ENCODE measurements at places on chromosomes 6 and 20. TPM values are rescaled to one million over a fixed set of nuclear protein-coding genes. Genes with fewer than 3 reads are reported as not detected.

DNA sequence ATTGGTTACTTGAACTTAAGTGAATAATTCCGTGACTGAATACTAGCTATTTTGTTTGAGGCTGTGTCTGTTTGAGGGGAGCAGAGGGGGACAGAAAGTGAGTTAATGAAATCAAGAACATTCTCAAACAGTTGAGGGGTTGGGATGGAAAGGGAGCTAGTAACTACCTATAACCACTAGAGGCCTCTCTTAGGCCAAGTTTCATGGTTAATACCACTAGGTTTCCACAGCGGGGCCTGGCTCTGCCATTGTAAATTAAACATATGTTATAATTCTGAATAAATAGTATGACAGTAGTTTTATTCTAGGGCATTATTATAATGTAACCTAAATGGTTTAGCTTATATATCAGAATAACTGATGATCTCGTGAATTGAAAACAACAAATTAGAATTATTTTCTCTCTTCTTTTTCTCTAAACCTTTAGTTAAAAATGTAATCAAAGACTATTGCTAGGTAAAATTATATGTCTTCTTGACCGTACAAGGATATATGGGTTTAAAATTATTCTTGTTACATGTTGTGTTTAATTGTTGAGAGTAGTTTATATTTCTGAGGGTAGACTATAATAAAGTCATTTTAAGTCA is 108.1 kb downstream of the BCKDHB start:
- DNase-seq = peak; percentile 20

Gene SEMG1
- total RNA-seq = not detected

Gene LY6G5C
- 1.6 TPM for total RNA-seq

Gene CASS4
- total RNA-seq = 4.9 TPM

- no peak for DNase-seq
These were observed 78.6 kb downstream of the MDGA1 start for GRCh38 chr6:37618916-37619590.

Gene BFSP1
- not detected for total RNA-seq

GRCh38 chr20:43921227-43921780 is 6.7 kb downstream of the TOX2 start:
- DNase-seq = no peak

GRCh38 chr20:58715801-58716475 is 23.3 kb downstream of the NPEPL1 start:
- peak; percentile 7 for DNase-seq

DNA sequence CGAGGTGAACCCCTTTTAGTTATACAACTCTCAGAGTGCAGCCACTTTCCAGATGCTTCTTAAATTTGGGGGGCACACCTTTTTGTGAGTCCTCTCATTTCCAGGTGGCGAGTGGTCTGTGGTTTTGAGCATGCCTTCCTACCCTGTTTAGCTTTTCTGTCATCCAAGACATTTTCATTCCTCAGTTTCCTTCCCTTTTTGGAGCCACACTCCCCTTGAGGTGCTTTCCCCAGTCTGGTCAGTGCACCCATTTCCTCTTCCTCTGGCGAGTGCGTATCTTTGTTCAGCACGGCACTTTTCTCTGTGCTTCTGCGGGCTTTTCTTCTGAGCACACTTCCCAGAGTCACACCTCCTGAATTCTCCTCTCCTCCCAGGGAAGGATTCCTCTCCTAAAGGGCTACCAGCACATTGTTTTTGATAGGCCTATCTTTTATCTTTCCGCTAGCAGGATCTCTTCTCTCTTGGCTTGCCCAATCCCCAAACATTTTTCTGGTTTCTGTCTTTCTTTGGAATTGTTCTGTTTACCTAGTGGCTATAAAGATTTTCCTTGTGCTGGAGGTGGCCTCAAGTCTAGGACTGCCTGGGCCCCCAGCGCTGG is 1.4 kb downstream of the PHF20 start:
- no peak for DNase-seq

Gene RTF2
- total RNA-seq = 199 TPM

GRCh38 chr20:53186635-53187034 is 214.5 kb downstream of the TSHZ2 start:
- DNase-seq = no peak

Gene DSN1
- 66.6 TPM for total RNA-seq

Gene FNDC1
- total RNA-seq = not detected

GRCh38 chr6:21663966-21664313 is 70.4 kb downstream of the SOX4 start:
- DNase-seq = no peak

Gene SMOC2
- total RNA-seq = not detected

- DNase-seq = no peak
These were observed 1034.4 kb downstream of the EYS start for GRCh38 chr6:64672651-64673050.

DNA sequence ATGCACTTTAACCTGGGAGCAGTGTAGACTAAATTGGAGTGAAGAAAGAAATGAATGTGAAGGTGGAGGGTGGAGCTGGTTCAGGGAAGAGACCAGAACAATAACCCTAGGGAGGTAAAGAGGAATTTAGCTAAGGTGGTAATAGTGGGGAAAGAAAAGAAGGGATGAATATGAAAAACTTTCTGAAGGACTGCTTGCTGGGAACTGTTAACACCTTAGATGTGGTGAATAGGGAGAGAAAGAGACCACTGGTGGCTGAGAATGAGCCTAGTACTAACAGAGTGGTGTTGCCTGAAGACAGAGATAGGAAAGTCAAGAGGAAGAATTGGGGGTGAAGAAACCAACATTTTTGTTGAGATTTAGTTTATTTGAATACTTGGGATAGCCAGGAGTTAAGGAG is 78.4 kb upstream of the HS3ST5 start:
- DNase-seq = no peak

- no peak for DNase-seq
These were observed 68.7 kb upstream of the KCNG1 start for GRCh38 chr20:51091406-51092195.

- peak; percentile 56 for DNase-seq
These were observed 9.6 kb upstream of the LBP start for GRCh38 chr20:38336726-38337125.

DNA sequence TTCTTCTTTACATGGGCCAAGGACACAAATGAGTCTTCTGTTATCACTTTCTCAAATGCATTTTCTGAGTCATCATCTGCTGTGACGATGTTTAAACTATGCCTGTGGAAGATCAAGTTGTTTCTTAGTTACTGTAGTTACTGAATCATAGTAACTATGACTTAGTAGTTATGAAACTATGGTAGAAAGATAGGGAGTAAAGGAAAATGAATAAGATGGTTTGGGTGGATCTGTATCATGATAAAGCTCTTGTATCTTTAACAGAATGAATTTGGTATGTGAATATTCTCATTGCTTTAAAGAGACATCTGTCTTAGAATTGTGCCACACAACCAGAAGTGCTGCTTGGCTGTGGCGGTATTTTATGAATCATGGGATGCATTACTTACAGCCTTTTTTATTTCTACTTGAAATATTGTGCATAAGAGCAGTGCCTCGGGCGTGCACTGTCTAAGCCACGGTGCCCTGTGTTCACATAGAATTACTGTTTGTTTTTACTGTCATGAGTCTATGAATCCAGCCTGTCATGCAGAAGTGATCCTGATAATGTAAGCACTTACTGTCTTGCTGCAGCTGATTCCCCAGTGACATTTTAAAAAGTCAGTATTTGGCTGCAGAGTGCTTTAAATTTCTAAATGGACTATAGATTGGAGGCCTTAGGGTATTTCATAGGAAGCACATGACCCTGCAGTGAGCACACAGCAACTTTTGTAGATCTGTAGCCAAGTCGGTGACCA is 215.2 kb downstream of the TMEM242 start:
- no peak for DNase-seq

DNA sequence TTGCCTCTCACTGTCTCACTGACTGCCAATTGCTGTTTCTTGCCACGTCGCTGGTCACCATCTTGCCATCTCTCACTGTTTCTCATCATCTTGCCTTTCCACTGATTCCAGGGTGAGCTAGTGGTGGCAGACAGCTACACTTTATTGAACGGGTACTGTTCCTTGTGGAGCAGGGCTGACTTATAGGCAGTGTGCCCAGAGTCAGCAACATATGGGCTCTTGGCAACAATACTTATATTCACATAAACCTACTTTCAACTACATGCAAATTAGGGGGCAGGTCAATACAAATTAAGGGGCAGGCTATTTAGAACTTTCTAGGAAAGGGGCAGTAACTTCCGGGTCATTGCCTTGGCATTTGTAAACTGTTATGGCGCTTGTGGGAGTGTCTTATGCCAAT is 186.2 kb upstream of the SYNDIG1 start:
- no peak for DNase-seq

DNA sequence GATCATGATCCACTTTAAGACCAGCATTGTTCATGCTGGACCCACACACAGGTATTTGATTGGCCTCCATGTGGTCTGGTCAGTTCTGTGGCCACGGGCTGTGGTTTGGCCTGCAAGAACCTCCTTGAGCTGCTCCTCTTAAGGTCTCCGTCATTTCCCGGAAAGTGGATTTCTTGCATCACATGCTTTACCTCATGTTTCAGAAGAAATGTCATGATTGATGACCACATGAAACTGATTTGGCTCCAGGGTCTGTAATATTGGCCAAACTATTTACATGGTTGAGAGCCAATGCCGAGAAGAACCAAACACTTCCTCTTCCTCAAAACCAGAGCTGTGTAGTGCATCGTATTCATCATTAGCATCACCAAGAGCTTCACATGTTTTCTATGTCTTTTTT is 13.2 kb upstream of the RSPH3 start:
- no peak for DNase-seq

DNA sequence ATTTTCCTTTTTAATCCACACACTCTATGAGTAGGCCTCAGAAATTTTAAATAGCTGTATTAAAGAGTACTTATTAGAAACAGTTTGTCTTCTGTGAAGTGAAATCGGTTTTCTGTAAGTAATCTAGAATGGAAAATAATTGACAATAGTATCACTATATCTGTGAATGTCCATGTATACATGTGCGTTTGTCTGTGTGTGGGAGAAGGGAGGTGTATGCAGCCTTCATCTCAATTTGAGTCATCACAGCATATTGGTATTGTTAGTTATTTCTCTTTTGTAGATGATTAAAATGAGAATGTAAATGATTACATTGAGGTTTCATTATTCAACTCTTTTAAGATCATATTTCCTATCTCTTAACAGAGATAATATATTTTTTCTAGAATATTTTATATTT is 206.0 kb downstream of the EYS start:
- DNase-seq = no peak

- no peak for DNase-seq
These were observed 47.3 kb downstream of the STAU1 start for GRCh38 chr20:49140834-49141233.

DNA sequence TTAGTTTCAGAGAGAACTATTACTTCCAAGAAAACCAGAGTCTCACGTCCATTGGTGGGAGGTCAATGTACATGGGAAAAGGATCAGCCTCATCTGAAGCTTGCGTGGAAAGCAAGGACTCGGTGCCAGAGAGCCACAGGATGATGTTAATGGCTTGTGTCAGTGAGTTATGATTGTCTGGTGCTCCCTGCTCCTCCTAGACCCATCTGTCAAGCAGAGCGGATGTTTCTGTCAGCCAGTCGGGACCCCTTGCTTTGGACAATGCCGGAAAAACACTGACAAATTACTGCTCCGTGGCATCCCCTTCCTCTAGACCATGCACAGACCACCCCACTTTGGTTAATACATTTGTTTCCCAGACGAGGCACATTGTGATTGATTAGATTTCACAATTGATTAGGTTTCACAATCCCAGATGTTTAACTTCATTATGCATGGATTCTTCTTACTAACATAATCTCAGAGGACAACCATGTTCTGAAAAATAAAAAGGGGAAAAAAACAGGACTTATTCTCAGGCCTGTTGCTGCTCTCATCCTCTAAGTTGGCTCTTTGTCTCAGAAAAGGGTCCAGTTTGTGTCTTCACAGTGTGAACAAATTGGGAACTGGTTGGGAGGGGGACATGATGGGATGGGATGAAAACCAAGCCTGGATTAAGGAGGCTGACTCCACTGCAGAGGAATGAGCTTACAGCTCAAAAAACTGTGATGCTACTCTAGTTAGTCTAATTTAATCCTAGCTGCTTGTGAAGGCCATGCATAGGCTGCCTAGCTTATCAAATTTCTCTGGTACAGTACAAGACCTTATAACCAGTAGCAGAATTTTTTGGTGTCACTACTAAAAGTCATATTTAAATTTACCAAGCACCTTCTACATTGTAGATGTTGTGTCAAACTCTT is 51.9 kb downstream of the UNC5CL start:
- no peak for DNase-seq

Gene FYN
- total RNA-seq = 67.1 TPM

DNA sequence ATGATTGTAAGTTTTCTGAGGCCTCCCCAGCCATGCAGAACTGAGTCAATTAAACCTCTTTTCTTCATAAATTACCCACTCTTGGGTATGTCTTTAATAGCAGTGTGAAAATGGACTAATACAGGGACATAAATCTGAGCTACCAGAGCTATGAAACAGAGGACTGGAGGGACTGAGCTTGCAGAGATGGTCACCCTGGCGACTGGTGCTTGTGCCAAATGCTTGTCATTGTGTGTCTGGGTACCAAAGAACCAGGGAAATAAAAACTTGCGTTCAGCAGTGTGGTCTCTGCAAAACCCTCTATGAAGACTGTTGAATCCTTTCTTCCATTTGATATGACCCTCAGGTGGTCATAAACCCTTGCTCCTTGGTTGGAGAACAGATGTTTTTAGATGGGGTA is 105.1 kb upstream of the PRL start:
- DNase-seq = no peak

DNA sequence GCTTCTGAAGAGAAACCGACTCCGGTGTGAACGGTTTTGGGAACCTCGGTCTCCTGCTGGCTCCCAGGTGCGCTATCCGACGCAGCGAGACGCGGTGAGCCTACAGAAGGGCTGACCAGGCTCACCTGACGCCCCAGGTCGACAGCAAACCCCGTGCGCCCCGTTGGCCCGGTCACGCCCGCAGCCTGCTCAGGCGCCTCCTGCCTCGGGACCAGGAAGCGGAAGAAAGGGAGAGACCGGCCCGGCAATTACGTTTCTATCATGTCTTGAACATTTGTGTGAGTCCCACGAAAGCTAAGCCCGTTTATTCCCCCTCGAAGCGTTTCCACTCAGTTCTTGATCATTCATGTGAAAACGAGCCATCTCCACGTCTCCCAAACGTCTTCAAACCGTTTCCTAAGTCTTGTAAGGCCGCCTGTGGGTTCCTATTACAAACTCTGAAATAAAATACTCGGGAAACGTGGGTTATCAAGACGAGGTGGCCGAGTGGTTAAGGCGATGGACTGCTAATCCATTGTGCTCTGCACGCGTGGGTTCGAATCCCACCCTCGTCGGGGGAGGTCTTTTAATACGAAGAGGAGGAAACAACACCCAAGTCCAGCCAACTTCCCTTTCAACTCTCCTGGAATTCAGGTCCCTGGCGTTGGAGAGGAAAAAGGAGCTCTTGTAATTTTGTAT is 150.5 kb upstream of the PRSS16 start:
- no peak for DNase-seq
